ENCODE measurements at places on chromosomes 4 and X.

DNA sequence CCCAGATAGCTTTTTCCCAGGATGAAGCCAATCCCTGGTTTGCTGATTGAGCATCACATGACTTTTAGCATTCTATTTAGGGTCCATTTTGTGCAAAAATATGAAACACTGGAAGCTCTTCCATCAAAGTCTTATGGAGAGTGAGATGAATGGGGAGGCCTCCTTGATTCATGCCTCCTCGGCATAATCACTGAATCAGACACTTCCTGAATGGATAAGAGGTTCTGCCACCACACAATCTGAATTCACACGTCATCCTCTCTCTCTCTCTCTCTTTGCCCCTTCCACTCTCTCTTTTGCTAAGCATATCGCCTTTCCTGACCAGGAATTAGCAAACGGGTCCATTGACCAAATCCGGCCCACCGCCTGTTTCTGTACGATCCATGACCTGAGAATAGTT lies 68.7 kb downstream of the CRMP1 start:
- DNase-seq = no peak

DNA sequence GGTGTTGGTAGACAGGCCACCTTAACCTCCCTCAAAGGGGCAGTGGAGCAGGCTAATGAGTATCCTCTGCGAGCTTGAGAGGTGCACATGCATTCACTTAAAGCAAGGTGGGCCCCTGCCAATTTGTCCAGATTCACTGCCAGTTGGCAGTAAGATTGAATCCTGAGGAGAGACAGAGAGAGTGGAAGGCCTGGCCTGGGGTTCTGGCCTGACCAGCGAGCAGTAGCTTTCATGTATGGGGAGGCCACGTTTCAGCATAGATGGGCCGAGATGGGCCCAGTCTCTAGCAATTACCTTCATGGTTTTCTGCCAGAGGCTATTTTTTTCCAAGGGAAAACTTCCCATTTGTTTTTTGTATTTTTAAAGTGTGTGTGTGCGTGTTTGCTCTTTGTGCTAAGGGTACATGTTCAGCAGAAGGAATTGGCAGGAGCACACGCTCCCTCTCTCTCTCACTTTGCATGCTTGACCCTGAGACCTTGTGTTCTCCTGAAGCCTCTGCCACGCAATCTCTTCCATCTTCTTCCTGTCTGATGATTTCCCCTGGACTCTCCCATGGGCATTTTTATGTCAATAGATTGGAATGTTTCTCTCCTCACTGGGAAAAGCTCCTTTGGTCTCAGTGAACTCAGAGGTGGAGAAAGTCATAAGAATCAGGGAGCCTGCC lies 215.8 kb upstream of the SFRP2 start:
- DNase-seq = no peak

GRCh38 chr4:126475730-126476129 lies 1157.0 kb upstream of the INTU start:
- DNase-seq = no peak

- no peak for DNase-seq
Observed at GRCh38 chrX:119646515-119646914, 40.3 kb upstream of the NKRF start.

GRCh38 chr4:55348466-55348865 lies 2.4 kb downstream of the SRD5A3 start:
- no peak for DNase-seq

DNA sequence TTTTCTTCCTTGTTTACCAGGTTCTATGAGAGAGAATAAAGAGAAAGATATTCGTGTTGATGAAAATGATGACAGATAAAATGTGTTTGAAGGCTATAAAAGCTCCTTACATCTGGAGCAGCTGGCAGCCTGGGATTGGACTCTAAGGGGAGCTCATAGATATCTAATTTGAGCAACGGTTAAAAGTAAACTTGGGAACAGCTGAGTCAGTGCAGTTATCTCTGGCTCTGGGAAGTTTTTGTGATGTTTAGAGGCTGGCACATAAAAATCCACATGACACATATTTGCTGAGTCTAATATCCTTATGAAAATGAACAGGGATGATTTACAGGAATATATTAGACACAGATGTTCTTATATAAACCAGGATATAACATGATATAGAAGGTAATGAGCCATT lies 331.8 kb upstream of the TENM3 start:
- DNase-seq = no peak

DNA sequence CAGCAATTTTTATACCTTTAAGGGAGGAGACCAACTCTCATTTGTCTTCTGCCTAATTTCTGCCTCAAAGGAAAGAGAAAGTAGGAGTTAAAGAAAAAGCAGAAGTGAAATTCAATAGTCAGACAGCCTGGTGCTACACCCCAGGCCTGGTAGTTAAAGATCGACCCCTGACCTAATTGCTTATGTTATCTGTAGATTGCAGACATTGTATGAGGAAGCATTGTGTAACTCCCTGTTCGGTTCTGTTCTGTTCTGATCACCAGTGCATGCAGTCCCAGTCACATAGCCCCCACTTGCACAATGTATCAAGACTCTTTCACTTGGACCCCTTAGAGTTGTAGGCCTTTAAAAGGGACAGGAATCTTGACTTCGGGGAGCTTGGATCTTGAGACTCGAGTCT lies 335.9 kb upstream of the AR start:
- no peak for DNase-seq

DNA sequence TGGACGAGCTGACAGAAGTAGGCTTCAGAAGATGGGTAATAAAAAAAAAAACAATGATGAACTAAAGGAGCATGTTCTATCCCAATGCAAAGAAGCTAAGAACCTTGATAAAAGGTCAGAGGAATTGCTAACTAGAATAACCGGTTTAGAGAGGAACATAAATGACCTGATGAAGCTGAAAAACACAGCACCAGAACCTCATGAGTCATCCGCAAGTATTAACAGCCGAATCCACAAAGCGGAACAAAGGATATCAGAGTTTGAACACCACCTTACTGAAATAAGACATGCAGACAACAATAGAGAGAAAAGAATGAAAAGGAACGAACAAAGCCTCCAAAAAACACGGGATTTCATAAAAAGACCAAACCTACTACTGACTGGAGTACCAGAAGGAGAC lies 10.5 kb downstream of the NELFA start:
- DNase-seq = no peak

DNA sequence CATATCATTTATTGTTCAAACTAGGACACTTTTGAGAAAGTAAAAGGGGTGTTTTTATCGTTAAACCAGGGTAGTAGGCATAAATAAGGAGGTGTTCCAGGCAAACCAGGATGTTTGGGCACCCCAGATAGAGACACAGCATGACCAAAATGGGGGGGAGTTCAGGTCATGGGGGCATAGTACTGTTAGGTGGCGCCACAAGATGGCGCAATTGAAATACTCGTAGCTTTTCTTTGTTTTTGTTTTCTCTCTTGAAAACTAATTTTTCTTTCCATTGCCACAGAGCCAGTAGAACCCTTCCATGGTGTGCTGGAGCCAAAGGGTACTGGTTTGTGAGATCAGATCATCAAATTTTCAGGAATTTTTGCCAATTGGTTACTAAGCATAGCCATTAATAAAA lies 283.4 kb downstream of the BCOR start:
- no peak for DNase-seq

DNA sequence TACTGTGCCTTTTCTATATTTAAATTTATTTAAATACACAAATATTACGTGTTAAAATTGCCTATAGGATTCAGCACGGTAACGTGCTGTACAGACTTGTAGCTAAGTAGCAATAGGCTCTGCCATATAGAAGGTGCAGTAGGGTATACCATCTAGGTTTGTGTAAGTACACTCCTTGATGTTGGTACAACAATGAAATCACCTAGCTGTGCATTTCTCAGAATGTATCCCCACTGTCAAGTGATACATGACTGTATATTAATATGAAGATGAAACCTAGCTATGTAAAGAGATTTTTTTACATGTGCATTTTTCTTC lies 431.2 kb downstream of the KCTD8 start:
- DNase-seq = no peak

DNA sequence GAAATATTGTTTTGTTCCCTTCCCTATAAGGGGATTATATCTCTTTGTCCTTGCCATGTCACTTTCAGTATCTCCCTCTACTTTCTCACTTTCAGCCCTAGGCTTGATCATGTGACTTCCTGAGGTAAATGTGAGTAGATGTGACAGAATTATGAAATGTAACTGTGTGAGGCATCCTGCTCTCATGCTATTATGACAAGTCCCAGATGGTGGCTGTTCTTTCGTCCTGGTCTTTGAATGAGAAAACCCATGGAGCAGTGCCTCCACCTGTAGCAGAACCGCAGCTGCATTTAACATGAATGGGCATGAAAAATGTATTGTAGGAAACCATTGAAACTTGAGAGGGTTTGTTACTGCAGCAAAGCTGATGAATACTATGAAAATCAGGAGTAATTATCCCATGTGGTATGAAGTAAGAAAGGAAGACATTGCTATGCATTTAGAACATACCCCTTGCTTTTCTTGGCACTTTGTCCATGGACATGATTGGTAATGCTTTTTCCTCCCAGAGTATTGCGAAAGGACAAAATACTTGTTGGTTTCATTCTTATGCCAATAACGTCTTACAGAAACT lies 202.2 kb upstream of the GPRIN3 start:
- no peak for DNase-seq

- peak; percentile 71 for DNase-seq
Observed at GRCh38 chrX:136146614-136147314, 569 bp upstream of the FHL1 start.

DNA sequence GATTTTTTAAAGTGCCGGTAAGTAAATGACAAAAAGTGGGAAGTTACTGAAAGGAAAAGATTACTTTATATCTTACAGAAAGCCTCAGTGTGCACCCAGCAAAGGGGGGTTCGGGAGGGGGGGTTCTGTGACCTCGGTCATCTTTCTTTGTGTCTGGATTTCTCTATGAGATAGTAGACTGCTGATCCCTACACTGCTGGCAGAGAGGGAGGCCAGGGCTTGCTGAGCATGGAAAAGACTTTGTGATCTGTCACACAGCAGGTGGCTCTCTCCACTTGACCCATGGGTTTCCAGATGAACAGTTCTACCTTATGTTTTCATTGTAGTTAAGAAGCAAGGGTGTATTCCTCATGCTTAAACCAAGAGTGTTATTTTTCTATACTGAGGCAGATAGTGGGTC lies 475.6 kb downstream of the PCDH10 start:
- DNase-seq = no peak

GRCh38 chr4:183200453-183200852 lies 101.4 kb downstream of the WWC2 start:
- no peak for DNase-seq

Measured in NCI-H2227 treated with DMSO at 0.1 percent for 48 hours (cell line).